Activated CD4-positive, alpha-beta T cell treated with anti-CD3 and anti-CD28 coated beads, Interleukin-2, amount 50 U/mL, for 4 hours (primary cell): ENCODE measurements at places on chromosomes 7 and 10.

DNA sequence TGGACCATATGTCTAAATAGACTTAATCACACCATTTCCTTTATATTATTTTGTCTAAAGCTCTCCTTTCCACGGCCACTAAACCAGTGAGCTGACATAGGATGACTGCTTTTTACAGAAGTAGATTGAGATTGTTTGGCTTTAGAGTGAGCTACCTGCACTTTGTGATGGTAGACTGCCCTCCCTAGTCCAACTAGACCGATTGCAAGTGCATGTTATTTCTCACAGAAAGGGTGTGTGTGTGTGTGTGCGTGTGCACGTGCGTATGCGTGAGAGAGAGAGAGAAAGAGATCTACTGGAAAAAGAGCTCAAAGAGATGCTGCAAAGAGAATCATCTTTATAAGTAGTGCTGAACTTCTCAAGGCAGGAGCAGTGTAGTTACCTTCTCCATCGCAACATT lies 60.7 kb downstream of the VCL start:
- DNase-seq = peak; percentile 1

GRCh38 chr7:152521420-152522337 lies 85.9 kb upstream of the KMT2C start:
- no peak for DNase-seq

DNA sequence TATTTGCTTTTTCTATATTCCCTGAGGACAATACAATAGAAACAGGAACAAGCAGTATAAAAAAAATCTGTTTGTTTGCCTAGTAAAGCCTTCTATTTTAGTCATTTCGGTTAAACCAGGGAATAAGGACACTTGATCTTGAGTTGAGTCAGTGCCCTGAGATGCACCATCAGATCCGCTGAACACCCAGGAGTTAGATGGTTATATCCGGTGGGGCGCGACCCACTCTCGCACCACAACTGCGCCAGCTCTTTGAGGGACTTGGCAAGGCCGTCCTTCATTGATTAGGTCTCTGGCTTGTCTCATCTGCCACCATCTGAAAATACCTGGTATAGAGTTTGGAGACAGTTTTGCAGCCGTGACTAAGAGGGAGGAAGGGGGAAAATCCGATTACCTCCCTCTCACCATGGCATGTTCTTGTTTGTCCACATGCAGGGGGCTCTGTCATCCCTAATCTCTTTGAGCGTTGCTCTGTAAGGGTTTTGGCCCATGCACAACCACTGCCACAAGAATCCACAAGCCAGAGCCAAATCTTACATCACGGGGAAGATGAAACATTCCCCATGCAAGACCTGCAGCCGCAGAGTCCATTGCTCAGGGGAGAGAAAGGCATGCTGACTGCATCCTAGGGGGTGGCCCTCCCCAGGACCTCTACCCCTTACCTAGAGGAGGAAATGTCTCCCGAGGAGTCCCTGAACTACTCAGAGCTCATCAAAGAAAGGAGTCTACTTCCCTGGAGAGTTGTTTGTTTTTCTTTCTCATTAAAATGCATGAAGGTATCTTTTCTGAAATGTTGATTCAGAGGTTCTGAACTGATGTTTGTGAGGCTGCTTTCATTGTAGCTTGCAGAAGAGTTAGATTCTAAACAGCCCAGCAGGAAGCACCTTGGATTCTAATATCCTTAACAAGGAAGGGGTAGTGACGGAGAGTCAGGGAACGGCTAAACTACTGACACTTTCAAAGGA lies 101.6 kb upstream of the FAM171A1 start:
- DNase-seq = no peak

- DNase-seq = no peak
These were observed 23.2 kb downstream of the CFAP58 start for GRCh38 chr10:104376784-104377300.

GRCh38 chr10:119832951-119833350 lies 39.7 kb downstream of the MCMBP start:
- DNase-seq = no peak

DNA sequence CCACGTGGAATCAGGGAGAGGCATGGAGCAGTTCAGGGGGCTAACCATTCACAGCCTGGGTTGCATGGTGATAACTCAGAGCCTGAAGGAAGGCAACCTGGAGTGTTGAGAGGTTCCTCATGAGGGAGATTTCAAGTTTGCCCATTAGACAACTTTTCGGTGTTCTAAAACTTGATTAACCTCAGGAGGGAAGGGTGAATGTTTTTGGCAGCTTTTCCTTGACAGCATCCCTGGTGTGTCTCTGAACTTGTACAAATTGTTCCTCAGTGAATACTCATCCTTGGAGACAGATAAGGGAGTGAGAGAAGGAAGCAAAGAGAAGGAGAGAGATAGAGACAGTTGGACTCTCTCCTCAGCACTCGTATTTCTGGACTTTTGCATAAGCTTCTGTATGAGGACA lies at the start of gene OR9A4:
Gene OR9A4 (plus strand): TSS at position 301 of the 400 bp plus-strand sequence. CDS start 2,477 bp downstream, outside the sequence.
- DNase-seq = no peak

DNA sequence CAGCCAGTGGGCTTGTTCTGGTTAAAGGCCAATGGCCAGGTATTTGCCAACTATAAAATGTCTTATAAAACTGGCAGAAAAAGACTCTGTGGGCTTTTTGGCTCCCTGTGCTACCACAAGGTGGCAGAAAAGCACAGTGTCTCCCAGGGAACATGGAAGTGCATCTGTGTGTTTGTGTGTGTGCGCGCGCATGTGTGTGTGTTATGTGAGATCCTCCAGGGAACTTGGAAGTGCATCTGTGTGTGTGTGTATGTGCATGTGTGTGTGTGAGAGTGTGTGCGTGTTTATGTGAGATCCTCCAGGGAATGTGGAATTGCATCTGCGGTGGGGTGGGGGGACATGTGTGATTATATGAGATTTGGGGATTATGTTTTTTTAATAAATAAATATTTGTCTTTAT lies 30.2 kb upstream of the ABI1 start:
- DNase-seq = peak; percentile 24

DNA sequence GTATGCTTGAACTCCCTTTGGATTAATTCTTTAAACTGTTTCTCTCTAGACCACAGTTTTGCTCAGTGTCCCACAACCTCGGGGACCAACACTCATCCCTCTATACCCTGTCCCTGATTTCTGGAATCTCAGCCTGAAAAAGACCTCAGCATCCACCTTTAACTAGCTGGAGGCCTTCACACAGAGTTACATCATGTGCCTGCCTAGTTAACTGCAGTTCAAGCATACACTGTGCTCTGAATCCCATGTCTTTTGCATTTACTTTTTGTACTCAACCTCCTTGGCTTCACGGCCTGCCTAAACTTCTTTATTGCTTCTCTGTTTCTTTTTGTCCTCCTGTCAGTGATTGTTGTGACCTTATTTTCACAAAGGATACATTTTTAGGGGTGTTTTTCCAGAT lies 66.7 kb downstream of the PRKG1 start:
- DNase-seq = no peak

GRCh38 chr10:34911661-34912205 lies 96.6 kb upstream of the PARD3 start:
- DNase-seq = no peak

GRCh38 chr10:31274310-31274709 lies 44.7 kb upstream of the ZEB1 start:
- DNase-seq = no peak

GRCh38 chr7:149285603-149286002 lies 23.6 kb downstream of the ZNF783 start:
- DNase-seq = no peak

DNA sequence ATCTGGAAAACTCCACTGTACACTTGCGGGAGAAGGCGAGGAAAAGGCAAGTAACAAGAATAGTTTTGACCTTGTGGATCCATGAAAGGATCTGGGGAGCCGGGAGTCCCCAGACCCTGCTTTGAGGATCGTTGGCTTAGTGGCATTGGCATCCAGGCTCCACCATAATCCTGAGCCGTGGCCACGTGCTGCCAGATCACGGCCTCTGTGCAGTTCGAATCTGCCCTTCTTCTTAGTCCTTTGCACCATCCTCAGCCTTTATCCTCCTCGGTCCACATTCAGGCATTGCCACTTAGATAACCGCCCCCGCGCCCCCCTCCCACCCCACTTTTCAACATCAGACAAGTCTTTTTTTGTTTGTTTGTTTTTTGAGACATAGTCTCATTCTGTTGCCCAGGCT lies 201.4 kb downstream of the CUX1 start:
- no peak for DNase-seq

GRCh38 chr7:100211342-100211780 lies 8.4 kb upstream of the PVRIG start:
- no peak for DNase-seq

DNA sequence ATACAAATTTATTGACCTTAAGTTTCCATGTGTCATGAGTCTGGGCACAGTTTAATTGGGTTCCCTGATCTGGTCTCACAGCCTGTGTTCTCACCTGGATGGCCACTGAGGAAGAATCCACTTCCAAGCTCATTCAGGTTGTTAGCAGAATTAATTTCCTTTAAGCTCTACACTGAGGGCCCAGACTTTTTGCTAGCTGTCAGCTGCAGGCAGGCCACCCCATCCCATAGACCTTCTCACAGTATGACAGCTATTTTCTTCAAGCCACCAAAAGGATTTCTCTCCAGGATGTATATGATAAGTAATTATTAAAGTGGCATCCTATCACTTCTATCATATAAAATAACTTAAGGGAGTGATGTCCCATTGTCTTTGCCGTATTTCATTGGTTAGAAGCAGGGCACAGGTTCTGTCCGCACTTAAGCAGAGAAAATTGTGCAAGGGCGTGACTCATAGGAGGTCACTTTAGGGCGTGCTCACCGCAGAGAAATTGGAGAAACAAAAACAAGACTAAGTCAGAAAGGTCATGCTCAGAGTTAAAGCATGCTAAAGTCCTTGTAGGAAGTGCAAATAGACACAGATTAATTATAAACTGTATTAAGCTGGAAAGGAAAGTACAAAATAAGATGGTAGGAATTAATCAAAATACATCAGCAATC lies 109.9 kb downstream of the AHR start:
- DNase-seq = no peak

- no peak for DNase-seq
These were observed 11.6 kb downstream of the ATP6V0E2 start for GRCh38 chr7:149885191-149886017.

DNA sequence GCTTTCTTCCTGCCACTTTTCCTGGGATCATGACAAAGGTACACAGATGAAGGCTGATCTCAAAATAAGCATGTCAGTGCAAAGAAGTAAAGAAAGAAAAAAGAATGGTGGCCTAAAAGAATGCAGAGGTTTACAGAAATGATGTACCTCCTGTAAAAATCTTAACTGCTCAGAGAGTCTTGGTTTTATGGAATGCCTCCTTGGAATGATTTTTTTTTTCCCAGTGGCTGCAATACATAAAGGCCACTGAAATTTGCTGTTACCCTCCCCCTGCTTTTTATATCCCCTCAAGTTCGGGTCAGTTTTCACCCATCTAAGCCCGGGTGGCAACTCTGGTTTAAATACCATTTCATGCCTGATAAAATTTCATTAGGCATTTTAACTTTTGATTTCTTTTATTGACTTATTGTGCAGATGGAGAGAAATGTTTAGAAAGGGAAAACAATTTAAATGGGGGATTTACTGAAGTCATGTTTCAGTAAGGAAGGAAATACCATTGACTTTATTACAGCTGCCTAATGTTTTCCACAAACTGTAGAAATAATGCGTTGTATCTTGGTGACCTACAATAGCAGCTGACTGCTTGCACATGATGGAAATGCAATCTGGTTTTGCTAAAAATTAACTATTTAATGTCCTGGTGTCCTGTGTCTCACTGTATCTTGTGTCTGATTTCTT lies 102.5 kb downstream of the SAMD9 start:
- DNase-seq = no peak

DNA sequence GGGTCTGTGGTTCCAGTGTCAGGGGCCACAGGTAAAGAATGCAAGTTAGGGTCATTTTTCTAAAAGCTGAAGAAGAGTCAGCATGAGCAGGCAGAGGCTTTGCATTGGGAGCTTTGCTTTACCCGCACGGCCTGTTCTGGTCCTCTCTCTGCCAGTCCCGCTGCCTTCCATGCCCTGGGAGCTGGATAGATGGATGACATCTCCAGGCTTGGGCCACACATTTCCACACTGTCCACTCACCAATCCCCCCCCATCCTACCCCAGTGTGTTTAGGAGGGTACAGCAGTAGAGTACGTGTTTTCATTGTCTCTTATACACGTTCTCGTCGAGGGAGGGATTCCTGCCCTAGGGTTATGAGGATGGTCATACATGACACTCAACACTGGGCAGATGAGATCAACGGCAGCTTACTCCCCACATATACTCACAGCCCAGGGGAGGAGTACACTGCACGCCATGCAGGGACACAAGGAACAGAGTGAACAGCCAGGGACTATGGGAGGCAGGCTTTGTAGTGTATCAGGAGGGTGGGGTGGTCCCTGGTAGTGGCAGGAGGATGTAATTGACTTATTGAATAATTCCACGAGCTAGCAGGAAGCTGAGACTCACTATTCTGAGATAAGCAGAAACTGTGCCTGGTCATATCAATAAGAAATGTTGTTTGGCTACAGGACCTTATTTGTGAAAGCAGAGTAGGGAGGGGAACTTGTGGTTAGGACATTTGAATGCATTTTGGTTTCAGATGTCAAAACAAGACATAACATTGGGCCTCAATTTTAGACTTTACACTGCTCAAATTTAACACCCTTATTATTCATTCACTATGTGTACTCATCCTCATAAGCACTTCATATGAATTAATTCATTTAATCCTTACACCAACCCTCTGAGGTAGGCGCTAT lies 36.6 kb downstream of the PLPP4 start:
- DNase-seq = no peak

DNA sequence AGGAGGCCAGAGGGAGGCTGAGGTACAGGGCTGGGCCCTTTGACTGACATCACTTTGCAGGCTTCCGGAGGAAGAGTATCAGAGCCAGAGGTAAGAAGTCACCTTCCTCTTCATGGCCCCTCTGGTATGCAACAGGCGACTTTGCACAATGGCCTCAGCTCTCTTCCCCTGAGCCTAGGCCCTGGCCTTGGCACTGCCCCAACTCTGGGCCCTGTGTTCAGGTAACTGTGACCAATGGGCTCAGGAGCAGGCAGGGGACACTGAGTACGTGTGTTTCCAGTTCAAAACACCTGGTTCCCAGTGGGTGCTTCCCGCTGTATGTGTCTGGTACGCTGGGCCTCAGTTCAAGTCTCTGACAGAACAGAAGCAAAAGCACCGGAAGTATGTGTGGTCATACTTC lies 12.1 kb upstream of the PAX2 start:
- DNase-seq = no peak

- no peak for DNase-seq
These were observed 11.1 kb downstream of the KCTD7 start for GRCh38 chr7:66639773-66640172.

DNA sequence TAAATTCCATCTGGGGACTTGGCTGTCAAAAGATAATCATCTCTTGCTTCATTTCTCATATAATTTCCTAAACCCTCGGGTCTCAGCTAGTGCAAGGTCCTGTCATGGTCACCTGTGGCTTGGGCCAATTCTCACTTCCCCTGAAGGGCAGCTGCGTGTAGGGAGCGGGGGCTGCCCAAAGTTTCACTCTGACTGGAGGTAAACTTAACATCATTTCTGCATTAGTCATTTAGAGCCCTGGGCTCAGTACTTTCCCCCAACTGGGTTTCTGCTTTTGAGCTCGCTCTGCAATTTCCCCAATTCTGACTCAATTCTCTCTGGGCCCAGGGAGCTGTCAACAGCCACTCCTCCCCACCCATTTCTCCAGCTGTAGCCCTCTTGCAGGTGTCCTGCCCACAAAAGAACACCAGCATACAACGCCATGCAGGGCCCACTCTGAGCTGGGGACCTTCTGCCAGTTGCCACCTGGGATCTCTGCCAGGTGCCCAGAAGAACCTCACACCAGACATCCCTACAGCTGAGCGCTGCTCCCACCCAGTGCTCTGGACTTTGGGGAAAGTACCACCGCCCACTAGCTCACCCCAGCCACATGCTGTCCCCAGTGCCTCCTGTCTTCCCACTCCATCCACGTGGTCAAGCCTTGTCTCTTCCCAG lies 37.9 kb downstream of the VOPP1 start:
- DNase-seq = peak; percentile 43
